SK-N-DZ (cell line): ENCODE measurements at places on chromosomes 6 and 20.

- DNase-seq, result no peak
Measured at GRCh38 chr6:56220078-56220477, 27.3 kb downstream of the COL21A1 start.

- DNase-seq, result no peak
Measured at GRCh38 chr6:46510651-46511050, 19.4 kb upstream of the RCAN2 start.

DNA sequence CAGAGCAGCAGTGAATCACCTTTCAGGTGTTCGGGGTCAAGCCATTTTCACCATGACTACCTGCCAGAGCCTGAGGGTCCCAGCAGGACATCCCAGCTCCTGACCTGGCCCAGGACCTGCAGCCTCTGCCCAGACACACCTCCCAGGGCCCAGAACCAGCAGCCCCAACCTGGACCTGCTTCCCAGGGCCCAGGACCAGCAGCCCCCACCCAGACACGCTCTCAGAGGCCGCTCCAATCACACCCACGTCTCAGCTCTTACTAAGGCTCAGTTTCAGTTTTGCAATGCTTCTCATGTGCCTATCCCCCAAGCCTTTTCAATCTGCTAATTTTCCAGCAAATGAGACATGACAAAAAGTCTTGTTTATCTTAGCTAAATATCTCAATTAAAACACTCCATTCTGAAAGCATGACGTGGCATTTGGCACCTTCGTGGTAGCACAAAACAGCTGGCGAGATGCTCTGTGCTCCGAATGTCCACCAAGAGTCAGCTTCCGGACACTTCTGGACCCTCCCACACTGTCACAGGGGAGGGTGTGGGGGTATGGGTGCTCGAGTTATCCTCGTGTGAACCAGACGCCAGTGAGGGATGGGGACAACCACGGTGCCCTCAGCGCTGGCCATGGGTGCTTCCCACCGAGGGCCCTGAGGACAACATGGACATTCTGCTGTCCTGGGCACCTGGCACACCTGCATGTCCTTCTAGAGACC, 253.2 kb downstream of the DLL1 start:
- DNase-seq, result no peak

DNA sequence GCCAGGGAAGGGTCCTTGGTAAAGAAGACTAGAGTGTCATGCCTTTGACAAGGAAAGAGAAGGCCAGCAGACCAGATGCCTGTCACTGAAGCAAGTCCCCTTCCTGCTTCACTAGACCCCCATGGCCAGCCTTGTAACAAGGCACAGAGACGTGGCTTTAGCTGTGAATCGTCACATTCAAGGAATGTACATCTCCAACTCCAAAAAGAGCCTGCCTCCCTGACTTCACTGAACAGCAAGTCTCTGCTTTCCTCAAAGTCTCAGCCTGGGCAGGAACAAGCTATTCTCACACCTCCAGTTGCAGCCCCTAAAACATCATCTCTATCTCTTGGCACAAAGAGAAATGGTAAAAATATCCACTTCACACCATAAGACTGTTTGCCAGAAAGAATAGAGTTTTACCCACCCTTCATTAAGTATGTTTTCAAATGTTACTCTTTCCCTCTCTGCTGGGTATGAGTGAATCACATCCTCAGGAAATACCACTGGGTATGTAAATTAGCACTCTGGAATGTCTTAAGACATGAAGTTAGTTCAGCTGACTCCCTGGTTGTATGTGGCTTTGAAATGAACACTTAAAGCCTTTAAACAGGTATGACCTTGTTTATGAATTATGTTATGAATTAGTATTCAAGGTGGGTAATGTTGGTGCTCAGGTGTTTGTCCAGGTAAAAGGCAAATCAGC, 46.4 kb upstream of the NT5E start:
- no peak for DNase-seq

GRCh38 chr20:6122873-6123648, at the start of gene FERMT1:
Gene FERMT1, minus strand, starts transcription at chr20:6123030. Its CDS starts 3,476 bp downstream, at chr20:6119554.
- peak; percentile 49 for DNase-seq

DNA sequence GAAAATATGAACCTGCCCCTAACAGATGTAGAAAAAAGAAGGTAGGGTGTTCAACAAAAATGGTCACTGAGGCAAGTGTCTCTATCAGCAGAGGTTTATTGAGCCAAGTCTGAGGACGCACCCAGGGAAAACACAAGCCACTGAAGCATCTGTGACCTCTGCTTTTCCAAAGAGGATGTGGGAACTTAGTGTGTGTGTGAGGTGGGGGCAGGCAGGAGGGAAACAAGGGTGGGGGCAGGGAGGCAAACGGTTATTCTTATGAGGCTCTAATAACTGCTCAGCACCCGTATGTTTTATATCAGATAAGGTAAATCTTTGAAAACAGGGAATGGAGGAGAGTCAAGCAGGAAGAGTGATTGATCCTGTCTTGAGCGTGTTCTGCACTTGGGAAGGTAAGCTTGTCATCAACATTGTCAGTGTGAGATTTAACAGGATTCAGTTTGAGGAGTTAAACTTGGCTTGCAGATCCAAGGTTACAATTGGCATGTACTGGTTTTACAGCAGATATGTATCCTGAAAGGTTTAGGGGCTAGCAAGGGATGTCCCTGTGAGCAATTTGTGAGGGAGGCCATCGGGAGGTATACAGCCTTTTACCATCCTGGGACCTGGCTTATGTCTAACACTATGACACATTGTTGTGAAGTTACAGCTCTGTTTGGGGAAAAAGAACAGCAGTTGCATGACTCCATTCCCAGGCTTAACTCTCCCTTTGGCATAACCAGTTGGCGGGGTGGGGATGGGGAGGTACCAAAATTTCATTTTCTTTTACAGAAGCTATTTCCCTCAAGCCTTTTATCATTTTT, 33.7 kb downstream of the NINL start:
- DNase-seq, result peak; percentile 93

DNA sequence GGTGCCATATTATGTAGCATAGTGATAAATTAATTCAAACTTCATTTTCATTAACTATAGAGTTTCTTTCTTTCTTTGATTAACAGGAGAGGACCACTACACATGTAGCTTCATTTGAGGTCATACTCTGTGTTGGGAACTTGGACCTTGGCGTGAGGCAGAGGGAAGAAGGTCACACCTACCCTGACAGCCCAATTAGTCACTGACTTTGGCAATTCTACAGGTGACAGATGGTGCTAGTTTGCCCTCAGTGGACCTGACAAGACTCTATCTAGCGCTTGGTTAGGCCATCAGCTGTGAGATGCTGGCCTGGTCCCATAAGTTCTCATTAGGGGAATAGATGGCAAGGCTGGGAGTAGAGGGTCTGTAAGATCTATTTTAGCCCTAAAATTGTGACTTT, 14.2 kb downstream of the SLX4IP start:
- no peak for DNase-seq

- DNase-seq, result no peak
Measured at GRCh38 chr20:23415959-23416583, 5.2 kb downstream of the NAPB start.

GRCh38 chr6:91137286-91137685, 550.4 kb upstream of the MAP3K7 start:
- DNase-seq, result no peak

- DNase-seq, result no peak
Measured at GRCh38 chr20:60782959-60783625, 469.0 kb upstream of the CDH4 start.

DNA sequence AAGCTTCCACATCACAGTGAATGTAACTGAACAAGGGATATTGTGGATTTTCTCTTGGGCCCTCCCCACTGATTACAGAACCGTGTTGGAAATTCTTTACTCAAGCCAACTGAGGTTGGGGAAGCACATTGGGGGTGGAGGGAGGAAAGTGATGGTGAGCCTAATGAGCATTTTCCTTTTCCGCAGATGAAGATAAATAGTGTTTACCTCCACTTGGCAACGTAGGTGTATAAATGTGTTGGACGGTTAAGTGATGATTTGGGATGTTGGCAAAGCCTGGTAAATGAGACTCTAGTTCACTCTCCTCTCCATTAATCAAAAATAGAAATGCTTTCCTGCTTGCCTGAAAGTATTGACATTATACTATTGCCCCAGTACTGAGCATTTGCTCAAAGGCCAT, 27.1 kb upstream of the NRN1 start:
- no peak for DNase-seq

DNA sequence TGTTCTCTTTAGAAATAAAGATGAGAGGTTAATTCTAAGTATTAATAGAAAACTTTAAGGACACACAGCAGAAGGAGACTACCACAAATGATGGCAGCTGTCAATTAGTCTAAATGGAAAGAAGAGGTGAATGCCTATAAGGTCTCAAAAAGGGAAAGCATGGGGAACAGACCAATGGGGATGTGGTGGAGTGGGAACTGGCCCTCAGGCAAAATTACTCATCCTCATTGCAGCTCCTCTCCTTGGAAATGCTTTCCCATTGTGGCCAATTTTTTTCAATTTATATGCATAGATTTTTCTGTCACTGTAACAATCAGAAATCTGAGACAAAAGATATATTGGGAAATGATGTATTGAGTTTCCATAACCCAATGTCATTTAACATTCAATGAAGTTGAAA, 222.9 kb upstream of the DEFB112 start:
- DNase-seq, result no peak

DNA sequence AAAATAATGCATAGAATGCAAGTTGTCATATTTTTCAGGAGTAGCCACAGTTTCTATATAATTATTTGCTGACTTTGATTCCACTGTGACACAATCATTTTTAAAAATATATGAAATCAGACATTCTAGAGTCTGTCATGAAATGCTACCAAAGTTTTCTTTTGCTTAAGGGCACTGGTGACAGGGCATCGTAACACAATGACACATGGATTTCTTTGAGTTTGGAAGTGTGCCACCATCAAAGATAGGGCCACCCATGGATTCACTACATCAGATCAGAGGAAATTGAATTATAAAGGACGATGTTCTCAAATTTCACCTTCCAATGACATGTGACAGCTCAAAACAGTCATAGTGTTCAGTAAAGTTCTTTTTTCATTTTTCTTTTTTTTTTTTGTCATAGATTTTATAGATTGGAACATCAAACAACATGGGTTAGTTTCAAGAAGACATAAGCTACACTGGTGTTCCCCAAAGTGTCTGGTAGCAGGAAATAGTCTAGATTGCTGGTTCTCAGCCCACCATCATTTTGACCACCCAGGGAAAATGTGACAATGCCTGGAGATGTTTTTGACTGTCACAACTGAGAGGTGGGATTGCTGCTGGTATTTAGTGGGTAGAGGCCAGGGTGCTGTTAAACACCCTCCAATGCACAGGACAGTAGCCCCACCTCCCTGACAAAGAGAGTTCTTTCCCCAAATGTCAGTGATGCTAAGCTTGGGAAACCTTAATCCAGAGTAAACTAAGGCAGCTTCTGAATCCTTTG, 123.8 kb upstream of the DOK5 start:
- no peak for DNase-seq

- peak; percentile 13 for DNase-seq
Measured at GRCh38 chr6:100880149-100880852, 828 bp downstream of the ASCC3 start.

- no peak for DNase-seq
Measured at GRCh38 chr6:37847704-37848103, 28.2 kb downstream of the ZFAND3 start.

GRCh38 chr6:156776470-156776839, 723 bp upstream of the ARID1B start:
- DNase-seq, result peak; percentile 56

DNA sequence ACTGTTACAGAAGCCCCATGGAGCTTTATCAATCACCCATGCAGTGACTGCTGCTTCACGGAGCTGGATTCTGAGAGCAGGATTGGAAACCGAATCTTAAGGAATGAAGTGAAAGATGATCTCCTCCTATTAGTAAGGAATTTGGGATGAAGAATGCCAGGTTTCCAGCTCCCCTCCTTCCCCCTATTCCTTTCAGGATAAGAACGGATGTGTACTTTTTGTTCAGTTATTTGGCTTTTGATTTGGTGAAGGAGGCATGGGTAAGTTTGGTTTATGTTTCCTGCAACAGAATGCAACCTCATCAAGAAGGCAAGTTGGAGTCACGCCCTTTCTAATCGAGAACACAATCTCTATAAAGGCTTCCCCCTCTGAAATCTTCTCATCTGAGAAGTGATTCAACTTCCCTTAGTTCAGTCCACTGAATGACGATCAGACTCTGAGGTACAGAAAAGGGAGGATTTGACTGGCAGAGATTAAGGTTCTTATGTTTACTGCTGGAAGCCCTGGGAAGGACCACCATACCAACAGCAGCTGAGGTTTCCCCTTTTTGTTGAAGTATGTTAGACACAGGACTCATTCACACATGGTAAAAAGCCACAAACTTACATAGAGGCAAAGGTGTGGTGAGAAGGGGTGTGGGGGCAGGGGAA, 5.5 kb downstream of the ELMO2 start:
- DNase-seq, result no peak

- no peak for DNase-seq
Measured at GRCh38 chr6:25186919-25187318, 92.3 kb upstream of the CARMIL1 start.

DNA sequence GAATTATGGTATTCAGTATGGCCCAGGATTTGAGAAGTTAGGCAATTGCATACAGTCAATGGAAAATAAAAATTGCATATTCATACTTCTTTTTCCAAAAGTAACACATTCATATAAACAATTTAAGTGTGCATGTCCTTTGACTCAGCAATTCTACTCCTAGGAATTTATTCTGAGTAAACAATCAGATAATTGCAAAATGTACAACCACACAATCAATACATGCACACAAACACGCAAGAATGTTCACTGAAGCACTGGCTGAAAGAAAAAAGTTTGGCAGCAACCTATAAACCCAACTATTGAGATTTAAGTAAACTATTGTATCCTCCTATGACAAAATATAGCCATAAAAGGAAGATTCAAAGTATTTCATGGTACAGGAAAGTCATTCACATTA, 1.6 kb downstream of the CYP39A1 start:
- DNase-seq, result no peak

DNA sequence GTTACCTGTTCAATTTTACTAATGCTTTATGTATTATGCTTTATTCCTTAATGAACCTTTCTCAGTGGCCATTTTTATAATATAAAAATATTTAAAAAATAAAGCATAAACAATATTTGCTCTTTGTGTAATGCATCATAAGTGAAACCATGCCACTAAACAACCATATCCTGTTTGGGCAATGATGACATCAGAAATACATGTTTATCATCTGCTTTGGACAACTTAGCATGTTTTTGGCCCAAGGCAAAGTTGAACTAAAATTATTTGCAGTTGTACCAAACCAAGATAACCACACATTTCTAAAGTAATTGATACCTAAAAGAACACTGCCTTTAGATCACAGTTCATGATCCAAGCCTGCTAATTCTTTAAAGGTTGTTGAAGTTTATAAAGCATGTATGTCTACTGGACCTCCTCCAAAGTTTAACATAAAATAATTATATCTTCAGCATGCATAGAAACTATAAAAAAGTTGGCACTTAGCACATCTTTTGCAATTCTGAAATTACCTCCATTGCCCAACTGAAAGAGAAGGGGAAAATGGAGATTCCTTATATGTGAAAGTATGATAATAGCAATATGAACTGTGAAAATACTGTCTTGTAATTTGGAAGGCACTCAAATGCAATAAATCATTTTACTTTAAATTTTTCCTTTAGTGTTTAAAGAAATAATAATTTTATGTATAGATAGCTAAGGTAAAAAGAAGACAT, 325.6 kb upstream of the RUNX2 start:
- DNase-seq, result no peak
